ENCODE measurements at places on chromosomes 3 and 15. TPM values are rescaled to one million over a fixed set of nuclear protein-coding genes. Genes with fewer than 3 reads are reported as not detected.
A peak's percentile ranks its signal among the peaks of the same experiment; 100 is the strongest.

- no peak for DNase-seq
- no peaks in the 10 kb centered on the region for H3K4me1 ChIP-seq
- H3K27ac ChIP-seq, result no peak overlapping the region
These were observed 296.9 kb downstream of the NTRK3 start for GRCh38 chr15:87959662-87960061.

- DNase-seq, result no peak
- H3K27me3 ChIP-seq, result no peaks in the 10 kb centered on the region
- peaks cover 39% of the 10 kb centered on the region for H3K36me3 ChIP-seq
- no peak overlapping the region for H3K4me3 ChIP-seq
These were observed 87.3 kb upstream of the CGNL1 start for GRCh38 chr15:57288926-57289580.

- no peaks in the 10 kb centered on the region for H3K36me3 ChIP-seq
- H3K27me3 ChIP-seq, result no peaks in the 10 kb centered on the region
- H3K27ac ChIP-seq, result no peak overlapping the region
- no peak overlapping the region for H3K4me3 ChIP-seq
- no peaks in the 10 kb centered on the region for H3K4me1 ChIP-seq
These were observed 1.0 kb upstream of the NR2E3 start for GRCh38 chr15:71809346-71809745.

C3orf22 gene
- not detected for total RNA-seq

AGTR1 gene
- not detected for total RNA-seq

GASK1A gene
- not detected for total RNA-seq

CCR2 gene
- 29.1 TPM for total RNA-seq

DNA sequence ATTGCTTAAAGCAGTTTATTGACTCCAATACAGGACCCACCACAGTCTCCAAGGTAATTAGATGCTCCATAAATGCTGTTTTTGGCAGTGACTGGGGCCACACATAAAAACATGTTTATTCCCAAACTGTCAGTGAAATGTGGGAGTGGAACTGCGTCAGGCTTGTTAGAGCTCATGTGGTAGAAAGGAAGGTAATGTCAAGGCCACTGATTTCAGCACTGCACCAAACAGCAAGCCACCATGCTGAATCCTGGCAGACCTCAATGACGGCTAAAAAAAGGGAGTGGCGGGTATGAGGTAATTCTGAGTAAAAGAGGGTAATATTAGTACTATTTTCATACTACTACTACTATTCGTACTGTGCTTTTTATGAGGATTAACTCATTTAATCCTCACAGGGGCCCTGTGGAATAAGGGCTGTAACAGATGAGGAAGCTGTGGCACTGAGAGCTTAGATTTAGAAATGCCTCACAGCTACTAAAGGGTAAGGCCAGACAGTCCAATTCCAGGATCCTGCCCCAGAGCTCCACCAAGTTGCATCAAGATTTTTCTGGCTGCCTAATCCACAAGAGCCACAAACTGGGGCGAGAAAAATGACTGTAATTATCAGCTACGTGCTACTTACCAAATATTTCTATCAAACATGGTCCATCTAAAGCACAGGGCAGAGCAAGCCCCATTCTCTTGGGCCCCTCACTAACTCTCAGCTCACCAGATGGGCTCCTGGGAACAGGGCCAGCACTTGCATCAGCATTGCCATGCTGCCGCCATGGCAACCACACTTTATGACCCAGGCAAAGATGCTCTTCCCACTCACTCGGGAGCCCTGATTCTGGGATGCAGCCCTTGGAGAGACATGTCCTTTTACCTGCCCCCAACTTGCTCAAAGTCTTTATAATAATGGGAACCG is 83.6 kb upstream of the SPATA12 start:
- no peak overlapping the region for H3K4me3 ChIP-seq
- no peaks in the 10 kb centered on the region for H3K36me3 ChIP-seq
- H3K27me3 ChIP-seq, result no peaks in the 10 kb centered on the region
- DNase-seq, result no peak
- H3K27ac ChIP-seq, result no peak overlapping the region

DNA sequence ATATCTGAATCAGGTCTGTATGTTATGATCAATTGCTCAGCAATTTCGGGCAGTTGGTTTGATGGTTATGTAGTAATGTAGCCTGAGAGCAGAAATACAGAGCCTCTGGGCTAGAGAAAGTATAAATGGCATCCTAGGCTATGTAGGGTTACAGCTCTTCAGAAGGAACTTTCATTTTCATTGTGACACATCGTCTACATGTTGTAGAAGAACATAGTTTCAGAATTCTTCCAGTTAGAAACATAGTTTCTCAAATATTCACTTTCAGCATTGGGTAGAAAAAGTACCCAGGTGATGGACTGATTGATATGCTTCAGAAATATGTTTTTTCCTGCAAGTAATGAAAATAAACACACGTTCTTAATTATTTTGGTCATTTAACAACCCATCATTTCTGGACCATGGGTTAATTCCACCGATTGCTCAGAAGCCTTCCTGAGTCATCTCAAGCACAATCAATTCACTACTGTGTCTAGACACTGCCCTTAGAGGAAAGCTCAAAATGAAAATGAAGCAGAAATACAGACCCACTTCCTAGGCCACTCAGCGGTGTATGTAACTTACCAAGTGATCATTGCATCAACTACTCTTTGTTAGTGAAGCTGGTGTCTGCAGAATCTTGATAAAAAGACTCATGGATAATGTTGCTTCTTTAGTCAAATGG is 88.8 kb upstream of the TSEN2 start:
- H3K4me1 ChIP-seq, result peaks cover 19% of the 10 kb centered on the region
- peaks cover 7% of the 10 kb centered on the region for H3K27me3 ChIP-seq
- H3K27ac ChIP-seq, result peak overlapping the region; percentile 79
- H3K36me3 ChIP-seq, result no peaks in the 10 kb centered on the region
- H3K4me3 ChIP-seq, result peak overlapping the region; percentile 33
- peak; percentile 12 for DNase-seq

DNA sequence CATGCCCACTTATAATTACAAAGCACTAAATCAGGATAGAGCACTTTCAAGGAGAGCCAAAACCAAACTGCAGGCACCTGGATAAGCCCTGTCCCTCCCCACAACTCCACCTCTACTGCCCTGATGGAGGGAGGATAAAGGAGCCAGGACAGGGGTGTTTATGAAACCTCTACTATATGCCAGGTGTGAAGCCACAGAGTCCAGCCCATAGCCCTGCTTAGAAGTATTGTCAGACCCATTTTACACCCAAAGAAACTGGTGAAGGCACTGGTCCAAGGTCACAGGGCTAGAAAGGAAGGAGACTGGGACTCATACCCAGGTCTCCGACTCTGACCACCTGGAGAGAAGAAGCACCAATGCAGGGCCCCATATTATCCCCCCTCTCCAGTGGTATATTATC is 48.7 kb downstream of the SH3BP5 start:
- H3K27me3 ChIP-seq, result no peaks in the 10 kb centered on the region
- no peak for DNase-seq
- H3K4me1 ChIP-seq, result peaks cover 41% of the 10 kb centered on the region
- peaks cover 21% of the 10 kb centered on the region for H3K36me3 ChIP-seq
- no peak overlapping the region for H3K4me3 ChIP-seq

DNA sequence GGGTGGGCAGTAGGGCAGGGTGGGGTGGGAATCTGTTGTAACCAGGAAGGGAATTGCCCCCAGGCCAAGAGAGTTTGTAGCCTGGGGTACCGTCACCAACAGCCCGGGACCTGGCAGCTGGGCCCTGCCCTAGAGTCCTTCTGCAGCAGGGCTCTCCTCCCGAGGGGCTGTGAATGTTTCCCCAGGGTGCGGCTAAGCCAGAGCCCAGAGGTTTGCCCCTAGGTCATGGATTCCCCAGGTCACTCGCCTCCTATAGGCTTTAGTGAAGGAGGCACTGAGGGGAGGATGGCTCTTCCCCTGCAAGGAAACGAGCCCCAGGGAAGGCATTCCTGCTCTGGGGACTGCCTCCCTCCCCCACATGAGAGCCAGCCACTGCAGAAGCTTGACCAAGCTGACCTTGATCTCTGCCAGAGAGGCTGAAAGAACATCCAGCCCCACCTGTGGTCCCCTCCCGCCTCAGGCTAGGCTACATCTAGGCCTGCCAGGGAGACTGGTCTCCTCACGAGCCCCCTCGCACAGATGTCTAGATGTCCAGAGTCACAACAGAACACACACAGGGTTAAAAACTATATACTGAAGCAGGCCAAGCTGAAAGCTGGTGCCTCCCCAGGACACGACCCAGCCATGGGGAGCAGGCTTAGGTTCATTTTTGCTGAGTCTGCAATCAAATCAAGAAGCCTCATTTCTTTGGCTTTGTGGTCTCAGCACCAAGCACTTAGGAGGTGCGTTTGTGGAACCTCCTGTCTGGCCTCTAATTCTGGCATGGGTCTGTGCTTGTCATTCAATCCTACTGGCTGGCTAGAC is 69.1 kb upstream of the TAMM41 start:
- no peaks in the 10 kb centered on the region for H3K36me3 ChIP-seq
- H3K4me3 ChIP-seq, result no peak overlapping the region
- H3K27ac ChIP-seq, result no peak overlapping the region
- peaks cover 4% of the 10 kb centered on the region for H3K27me3 ChIP-seq

DNA sequence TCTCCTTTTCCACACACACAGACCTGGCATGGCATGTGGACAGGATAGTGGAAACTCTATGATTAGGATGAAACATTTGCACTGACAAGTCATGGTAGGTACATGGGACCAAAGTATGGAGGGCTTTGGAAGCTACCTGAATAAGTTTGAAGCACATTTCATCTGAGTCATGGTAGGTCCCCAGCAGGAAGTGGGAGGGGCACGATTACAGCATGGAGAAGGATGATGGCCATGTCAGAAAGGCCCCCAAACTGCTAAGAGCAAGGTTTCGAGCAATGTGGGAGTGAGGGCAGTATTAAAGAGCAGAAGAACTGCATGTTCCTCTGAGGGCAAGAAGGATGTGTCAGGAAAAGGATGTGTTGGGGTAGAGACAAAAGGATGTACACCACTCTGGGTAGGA is 51.5 kb upstream of the CSTA start:
- no peak overlapping the region for H3K27ac ChIP-seq
- no peak for DNase-seq
- H3K4me3 ChIP-seq, result no peak overlapping the region
- peaks cover 9% of the 10 kb centered on the region for H3K27me3 ChIP-seq
- peaks cover 32% of the 10 kb centered on the region for H3K4me1 ChIP-seq

DNA sequence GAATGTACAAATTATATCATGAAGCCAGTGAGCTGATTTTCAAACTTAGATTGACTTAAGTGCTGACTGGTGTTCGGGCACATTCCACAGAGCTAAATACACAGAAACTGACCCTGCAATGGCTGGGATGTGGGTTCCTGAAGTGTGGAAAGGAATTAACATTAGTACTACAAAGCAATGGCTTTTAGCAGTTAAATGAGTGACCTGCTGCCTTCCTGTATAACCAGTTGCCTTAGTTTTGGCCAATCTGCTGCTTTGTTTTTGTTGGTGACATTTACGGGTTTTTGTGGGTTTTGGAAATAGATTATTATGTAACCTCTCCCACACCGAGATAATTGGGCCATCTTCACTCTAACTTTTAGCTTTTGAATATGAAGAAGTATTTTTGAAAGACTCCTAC is 2.4 kb upstream of the SKIC8 start:
- H3K27me3 ChIP-seq, result peaks cover 5% of the 10 kb centered on the region
- H3K27ac ChIP-seq, result no peak overlapping the region
- H3K36me3 ChIP-seq, result no peaks in the 10 kb centered on the region
- DNase-seq, result no peak
- no peak overlapping the region for H3K4me3 ChIP-seq

ACSBG1 gene
- total RNA-seq, result not detected

GRCh38 chr15:78312957-78313356 is 13.5 kb upstream of the SKIC8 start:
- peaks cover 3% of the 10 kb centered on the region for H3K27me3 ChIP-seq
- no peak overlapping the region for H3K4me3 ChIP-seq
- no peak overlapping the region for H3K27ac ChIP-seq
- DNase-seq, result no peak
- no peaks in the 10 kb centered on the region for H3K4me1 ChIP-seq

DNA sequence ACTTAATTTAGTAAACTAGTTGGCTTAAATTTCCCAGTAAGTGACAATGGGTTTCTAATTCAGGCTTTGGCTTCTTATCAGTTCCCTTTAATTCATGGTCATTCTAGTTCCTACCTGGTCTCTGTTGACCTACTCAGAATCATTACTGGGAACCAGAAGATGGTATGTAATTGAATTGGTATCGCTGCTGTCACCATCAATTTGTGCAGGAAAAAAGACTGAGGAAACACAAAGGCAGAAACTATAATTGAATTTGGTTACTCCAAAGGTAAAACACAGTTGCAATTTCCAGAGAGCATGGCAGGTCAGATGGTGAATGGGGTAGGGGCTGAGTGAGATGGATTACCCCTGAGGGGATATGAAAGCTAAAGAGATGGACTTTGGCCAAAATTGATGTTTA is 226.5 kb upstream of the GAP43 start:
- H3K4me3 ChIP-seq, result no peak overlapping the region
- H3K4me1 ChIP-seq, result no peaks in the 10 kb centered on the region
- no peaks in the 10 kb centered on the region for H3K36me3 ChIP-seq
- no peak for DNase-seq

GRCh38 chr15:39269352-39269751 is 311.5 kb upstream of the THBS1 start:
- H3K27me3 ChIP-seq, result peaks cover 4% of the 10 kb centered on the region
- H3K36me3 ChIP-seq, result no peaks in the 10 kb centered on the region
- no peak overlapping the region for H3K4me3 ChIP-seq
- DNase-seq, result no peak
